Left renal cortex interstitium (tissue), 4 donors: ENCODE measurements at places on chromosomes 12 and 14.

- no peak for DNase-seq
Observed at GRCh38 chr12:62191491-62192179, 68.6 kb upstream of the USP15 start.

GRCh38 chr14:104821229-104821945 lies 20.5 kb downstream of the ZBTB42 start:
- no peak for DNase-seq

GRCh38 chr12:29552324-29552927 lies 54.9 kb upstream of the OVCH1 start:
- no peak for DNase-seq

- DNase-seq, result no peak
Observed at GRCh38 chr14:97328743-97329142, 531.6 kb downstream of the VRK1 start.

DNA sequence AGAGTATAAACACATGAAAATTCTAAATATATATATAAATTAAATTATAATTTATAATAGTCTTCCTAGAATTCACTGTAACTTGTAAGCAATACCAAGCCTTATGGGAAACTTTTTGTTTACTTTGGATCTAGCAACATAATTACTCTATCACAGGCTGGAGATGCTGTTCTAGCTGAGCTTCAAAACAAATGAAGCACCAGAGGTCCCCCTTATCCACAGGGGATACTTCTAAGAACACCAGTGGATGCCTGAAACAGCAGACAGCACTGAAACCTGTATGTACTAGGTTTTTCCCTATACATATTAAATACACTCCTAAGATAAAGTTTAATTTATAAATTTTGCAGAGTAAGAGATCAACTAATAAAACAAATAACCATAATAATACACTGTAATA lies 96.6 kb downstream of the CDK17 start:
- DNase-seq, result no peak

DNA sequence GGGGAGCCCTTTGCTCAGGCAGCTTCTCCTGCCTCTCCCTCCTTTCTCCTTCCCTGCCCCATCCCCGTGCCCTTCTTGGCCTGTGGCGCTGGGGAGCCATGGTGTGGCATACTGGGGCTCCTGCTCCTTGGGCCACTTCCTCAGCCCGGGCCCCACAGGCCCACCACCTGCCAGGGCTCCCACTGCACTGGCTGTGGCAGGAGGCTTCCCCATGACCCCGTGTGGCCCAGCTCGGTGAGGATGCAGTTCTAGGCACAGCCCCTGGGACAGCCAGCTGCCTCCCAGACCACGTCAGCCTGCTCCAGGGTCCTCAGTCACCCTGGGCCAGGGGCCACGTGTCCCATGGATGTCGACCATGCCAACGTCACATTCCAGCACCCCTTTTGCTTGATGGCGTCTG lies 13.0 kb upstream of the AMN start:
- DNase-seq, result no peak

GRCh38 chr12:47080725-47081502 lies 1.2 kb upstream of the AMIGO2 start:
- no peak for DNase-seq

DNA sequence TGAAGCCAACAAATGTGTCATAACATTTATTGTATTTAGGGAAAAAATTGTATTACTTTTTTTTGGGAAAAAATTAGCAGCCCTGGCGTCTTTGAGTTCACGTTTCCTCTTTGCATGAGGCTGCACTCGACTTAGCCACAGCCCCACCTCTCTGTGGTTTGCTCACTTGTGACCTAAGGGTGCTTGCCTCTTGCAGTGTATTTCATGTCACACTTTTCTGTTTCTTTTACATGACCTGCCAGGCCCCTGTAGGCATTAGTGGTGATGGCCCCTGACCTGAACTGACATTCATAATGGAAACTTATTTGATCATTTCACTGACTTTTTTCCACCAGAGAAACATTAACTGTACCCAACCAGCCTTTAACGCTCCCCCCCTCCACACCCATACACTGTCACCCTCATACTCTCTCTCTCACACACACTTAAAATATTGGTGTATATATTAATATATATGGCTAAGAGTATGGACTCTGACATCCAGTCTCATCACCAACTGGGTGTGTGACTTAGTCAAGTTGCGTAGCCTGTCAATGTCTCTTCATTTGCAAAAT lies 122.9 kb downstream of the PRKCH start:
- no peak for DNase-seq

GRCh38 chr12:68733661-68734071 lies 12.3 kb upstream of the SLC35E3 start:
- no peak for DNase-seq

DNA sequence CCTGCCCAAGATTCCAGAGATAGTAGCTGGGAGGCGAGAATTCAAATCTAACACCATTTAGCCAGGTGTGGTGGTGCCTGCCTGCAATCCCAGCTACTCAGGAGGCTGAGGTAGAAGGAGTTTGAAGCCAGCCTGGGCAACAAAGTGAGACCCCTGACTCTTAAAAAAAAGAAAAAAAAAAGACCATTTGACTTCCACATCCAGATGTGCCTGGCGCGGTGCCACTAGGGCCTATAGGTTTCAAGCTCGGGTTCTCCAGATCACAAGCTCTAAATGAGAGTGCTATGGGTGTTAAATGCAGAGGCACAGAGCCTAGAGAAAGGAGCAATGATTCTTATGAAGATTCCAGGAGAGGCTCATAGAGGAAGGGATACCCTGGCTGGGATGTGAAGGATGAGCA lies 22.5 kb downstream of the SYNE3 start:
- DNase-seq, result no peak

DNA sequence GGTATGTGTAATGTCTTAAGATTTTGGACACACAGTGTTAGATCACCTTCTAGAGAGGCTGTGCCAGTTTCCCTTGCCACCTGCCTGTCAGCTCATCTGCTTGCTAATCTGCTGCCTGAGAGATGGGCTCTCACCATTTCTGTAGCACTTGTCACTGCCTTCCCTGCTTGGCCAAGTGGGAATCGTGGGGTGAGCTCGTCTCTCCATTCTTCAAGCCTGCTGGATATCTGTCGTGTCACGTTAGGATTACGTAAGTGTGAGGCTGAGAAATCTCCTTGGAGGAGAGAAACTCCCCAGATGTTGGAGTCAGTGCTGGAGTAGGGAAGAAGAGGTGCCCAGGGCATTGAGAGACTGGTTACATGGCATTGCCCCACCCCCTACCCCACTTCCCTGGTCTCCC lies 8.6 kb upstream of the RPH3A start:
- DNase-seq, result no peak

DNA sequence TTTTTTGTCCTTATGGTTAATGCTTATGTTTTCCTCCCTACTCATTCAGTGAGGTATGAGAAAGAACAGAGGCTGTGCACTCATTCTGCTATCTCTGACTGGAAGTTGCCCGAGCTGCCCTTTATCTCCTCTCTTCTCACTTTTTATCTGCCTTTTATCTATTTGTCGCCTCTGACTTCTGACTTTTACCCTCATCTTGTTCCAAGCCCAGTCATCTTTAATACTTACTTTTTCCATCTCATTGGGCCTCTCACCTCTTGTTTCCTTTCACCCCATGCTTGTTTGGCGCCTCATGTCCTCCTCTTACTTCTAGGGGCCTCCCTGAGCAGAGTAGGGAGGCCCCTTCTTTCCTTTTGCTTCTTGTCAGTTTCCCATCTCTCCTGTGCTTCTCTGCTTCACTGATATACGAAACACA lies 50.7 kb downstream of the DIP2B start:
- no peak for DNase-seq

DNA sequence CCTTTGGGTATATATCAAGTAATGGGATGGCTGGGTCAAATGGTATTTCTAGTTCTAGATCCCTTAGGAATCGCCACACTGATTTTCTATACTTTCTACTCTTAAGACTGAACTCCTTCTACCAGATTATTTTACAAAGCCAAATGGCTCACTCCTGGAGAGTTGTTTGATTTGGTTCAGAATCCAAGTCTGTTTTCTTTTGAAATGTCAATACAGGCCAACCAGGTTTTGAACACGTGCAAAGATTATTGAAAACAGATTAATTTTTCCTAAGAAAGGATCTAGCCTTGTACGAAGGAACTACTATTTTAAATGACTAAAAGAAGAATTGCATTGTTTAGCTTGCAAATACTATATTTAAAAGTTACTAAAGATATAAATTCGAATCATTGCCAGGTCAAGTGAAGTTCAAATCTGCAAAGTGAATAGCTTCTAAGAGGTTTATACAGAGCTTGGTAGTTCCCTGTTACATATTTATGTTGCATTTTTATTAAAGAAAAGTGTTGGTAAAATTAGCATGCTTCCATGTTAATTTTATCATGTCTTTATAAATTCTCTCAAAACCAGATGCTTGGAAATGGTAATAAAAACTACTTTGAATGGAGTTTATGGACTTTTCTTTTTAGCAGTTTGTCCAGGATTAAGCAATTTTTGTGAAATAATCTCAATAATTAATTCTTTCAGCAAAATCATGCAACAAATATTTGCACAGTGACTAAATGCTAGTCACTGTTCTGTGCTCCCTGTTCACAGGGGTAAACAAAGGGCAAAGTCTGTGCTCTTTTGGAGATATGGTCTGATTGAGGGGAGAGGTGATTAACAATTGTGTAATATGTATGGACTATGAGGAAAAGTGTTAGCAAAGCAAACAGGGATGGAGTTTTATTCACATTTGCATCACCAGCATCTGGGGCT lies 38.9 kb downstream of the GPR65 start:
- no peak for DNase-seq

- no peak for DNase-seq
Observed at GRCh38 chr14:99822800-99823455, 29.7 kb downstream of the EML1 start.

DNA sequence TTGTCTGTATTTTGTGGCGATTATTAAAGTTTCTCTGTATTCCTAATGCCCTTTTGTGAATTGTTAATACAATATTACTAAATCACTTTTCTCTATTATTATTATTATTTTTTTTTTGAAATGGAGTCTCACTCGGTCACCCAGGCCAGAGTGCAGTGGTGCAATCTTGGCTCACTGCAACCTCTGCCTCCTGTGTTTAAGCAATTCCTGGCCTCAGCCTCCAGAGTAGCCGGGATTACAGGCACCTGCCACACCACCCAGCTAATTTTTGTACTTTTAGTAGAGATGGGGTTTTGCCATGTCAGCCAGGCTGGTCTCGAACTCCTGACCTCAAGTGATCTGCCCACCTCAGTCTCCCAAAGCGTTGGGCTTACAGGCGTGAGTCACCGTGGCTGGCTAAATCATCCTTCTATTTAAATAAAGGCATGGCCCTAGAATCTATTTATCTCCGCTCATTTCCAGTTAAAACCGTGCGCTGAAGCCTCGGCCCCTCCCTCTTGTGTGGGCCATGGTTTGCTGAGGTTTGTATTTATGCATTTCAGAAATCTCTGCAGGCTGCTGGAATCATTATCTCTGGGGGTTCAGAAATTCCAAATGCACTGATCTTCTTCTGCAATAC lies 1136.4 kb upstream of the TMEM132C start:
- no peak for DNase-seq

DNA sequence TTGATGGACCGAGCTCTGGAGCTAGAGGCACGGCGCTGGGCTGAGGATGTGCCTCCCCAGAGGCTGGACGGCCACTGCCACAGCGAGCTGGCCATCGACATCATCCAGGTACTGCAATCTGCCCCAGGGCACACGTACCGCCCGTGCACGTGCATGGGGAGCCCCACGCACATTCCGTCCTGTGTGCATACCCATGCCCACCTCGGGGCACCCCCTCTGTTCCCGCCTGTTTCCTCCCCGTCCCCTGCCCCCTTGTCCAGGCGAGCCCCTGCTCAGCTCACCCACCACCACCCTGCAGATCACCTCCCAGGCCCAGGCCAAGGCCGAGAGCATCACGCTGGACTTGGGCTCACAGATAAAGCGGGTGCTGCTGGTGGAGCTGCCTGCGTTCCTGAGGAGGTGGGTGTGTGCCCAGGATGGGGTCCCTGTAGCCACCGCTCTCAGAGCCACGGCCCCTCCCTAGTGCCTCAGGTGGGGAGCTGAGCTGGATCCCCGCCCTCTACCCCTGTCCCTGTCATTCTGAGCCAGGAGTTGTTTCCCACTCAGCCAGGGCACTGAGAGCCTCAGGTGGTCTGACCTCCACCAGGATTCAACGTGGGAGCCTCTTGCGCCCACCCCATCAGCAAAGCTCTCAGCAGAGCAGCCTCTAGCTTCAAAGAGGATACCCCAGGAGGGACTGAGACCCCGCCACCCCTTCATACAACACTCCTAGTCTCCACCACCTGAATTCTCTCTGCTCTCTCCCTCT lies 6.9 kb downstream of the TNFAIP2 start:
- no peak for DNase-seq

GRCh38 chr12:113855998-113856397 lies 110.1 kb downstream of the RBM19 start:
- no peak for DNase-seq

GRCh38 chr14:88667555-88668273 lies 104.9 kb downstream of the ZC3H14 start:
- DNase-seq, result peak; percentile 20

DNA sequence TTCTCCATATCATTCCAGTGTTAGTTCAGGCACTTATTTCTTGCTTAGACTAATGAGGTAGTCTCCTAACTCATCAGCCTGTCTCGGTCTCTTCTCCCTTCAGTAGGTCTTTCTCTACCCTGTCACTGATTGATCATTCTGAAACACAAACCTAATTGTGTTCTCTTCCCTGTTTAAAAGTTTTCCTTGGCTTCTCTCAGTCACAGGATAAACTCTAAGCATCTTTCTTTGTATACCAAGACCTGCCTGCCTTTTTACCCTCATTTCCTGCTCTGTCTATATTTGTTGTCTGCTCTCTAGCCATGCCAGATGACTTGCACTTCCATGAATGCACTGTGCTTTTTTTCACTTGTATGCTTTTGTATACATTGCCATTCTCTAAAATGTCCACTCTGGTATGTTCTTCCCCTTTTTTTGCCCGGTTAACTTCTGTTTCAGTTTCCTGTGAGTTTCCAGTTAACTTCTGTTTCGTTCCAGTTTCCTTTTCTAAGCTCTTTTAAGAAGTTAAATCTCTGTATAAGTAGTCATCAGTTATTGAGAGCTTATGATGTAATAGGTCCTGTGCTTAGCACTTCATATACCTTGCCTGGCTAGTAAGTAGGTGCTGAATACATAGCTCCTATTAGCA lies 12.8 kb downstream of the DIP2B start:
- no peak for DNase-seq

DNA sequence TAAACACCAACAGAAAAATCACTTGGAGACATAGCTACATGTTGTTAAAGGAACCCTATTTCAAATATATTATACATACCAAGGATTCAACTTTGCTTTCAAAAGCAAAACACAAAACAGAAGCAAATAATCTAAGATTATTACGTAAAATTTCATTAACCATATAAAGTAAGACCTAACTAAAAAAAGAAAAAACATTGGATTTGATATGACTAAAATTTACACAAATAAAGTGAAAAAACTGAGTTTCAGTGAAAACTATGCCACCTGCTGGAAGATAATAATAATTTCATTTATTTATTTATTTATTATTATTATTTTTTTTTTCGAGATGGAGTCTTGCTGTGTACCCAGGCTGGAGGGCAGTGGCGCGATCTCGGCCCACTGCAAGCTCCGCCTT lies 45.2 kb downstream of the WDHD1 start:
- no peak for DNase-seq

GRCh38 chr14:105325303-105325702 lies 10.8 kb downstream of the PACS2 start:
- no peak for DNase-seq
